Left ventricle myocardium superior (tissue), 1 donor: ENCODE measurements at places on chromosomes 12 and 14. TPM values are rescaled to one million over a fixed set of nuclear protein-coding genes. Genes with fewer than 3 reads are reported as not detected.

TUBA1B gene
- total RNA-seq: 329 TPM

GRCh38 chr12:39297891-39298290 lies 145.0 kb downstream of the KIF21A start:
- DNase-seq: no peak

GRCh38 chr14:103090481-103091020 lies 4.0 kb upstream of the EXOC3L4 start:
- peak; percentile 2 for DNase-seq

DNA sequence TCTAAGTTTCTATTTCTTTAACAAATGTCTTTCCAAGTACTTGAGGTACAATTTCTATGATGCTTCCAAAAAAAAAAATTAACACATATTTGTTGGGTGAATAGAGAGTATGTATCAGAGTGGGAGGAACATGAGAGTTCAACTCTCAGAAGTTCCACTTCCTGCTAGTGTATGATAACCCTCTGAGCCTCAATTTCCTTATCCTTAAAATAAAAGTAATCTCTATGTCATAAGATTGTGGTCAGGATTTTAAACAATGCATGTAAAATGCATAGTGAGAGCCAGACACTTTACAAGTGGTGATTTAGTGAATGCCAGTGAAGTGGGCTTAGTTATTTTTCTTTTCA lies 270.3 kb upstream of the AMIGO2 start:
- no peak for DNase-seq

DNA sequence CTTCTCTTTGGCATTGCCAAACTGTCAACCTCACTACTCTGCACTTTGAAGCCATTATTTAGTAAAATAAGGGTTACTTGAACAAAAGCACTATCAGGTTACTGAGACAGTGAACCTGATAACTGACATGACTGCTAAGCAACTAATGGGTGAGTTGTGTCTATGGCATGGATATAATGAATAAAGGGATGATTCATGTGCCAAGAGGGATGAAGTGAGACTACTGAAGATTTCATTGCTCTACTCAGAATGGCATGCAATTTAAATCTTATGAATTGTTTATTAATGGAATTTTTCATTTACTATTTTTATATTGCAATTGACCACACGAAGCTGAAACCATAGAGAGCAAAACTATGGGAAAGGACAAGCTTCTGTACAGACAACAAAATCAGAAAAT lies 74.4 kb downstream of the CEP128 start:
- DNase-seq: no peak

DNA sequence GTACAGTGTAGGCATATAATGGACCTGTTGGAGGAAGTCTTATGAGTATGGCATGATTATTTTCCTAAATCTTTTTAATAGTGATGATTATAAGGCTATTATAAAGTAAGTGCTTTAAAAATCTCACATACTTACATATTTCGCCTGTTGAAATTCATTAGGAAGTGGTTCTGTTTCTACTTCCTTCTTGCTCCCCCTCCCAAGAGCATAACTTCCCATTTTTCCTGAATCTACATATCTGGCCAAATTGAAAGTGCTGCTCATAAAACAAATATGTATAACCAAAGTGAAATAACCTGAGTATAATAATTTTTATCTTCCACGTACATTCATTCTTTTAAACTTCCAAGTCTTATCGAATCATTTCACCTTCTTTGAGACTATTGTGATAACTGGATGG lies 455.6 kb upstream of the SEL1L start:
- no peak for DNase-seq
